ENCODE measurements at places on chromosomes 11 and 22.

DNA sequence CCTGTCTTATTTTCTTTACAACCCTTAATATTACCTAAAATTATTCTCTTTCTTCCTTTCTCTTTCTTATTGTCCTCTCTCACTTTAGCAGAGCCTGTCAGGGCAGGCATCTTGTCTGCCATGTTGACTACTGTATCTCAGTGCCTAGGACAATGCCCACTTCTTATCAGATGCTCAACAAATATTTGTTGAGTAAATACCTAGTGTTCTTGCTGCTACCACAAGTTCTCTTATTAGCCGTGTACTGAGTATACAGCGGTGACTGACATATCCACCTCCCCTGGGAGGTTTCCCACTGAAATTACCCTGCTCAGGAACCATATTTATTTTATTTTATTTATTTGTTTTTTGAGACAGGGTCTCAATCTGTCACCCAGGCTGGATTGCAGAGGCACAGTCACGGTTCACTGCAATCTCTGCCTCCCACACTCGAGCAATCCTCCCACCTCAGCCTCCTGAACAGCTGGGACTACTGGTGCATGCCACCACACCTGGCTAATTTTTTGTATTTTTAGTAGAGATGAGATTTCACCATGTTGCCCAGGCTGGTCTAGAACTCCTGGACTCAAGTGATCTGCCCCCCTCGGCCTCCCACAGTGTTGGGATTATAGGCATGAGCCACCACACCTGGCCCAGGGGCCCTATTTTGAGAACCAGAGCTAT is 6.7 kb downstream of the HPX start:
- DNase-seq = no peak

- no peak for DNase-seq
Observed at GRCh38 chr22:48393041-48393370, 1434.7 kb downstream of the BRD1 start.

DNA sequence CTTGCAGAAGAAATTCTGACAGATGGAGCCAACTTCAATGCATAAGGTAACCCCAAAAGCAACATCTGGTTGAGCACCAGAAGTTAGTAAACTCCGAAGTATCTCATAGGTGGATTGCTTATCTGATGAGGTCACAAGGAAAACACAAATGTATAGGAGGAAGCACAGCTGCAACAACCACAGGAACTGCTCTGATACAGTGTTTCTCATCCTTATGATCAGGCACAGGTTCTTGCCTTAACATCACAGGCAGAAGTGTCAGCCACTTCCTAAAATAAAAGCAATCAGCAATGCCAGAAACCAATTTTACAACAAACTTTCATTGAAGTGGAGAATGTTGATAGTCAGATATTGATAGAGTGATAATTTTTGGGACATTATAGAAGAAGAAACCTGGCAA is 530.3 kb upstream of the FAT3 start:
- DNase-seq = no peak

GRCh38 chr22:43094551-43094950 is 5.4 kb upstream of the TTLL1 start:
- DNase-seq = no peak

- DNase-seq = no peak
Observed at GRCh38 chr11:116530705-116531104, 242.1 kb downstream of the BUD13 start.

GRCh38 chr11:11113626-11114025 is 239.4 kb downstream of the CSNK2A3 start:
- DNase-seq = no peak

DNA sequence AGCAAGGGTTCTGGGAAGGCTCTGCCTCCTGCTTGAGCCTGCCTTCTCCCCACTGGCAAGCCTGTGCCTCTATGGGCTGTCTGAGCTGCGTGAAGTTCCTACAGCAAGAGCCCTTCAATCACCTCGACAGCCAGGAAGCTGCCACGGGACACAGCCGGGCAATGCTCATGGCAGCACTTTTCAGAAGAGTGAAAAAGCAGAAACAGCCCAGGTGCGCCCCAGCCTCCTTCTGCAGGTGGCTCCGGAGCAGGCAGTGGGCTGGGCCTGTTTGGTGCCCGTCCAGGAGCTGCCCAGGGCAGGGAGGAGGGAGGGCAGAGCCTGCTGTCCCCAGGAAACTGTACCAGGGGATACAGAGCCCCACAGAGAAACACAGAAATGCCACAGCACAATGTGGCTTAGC is 24.6 kb upstream of the COMT start:
- no peak for DNase-seq

GRCh38 chr11:135023499-135023898 is 611.5 kb upstream of the B3GAT1 start:
- no peak for DNase-seq

- peak; percentile 32 for DNase-seq
Observed at GRCh38 chr22:29787371-29787980, 20.3 kb downstream of the UQCR10 start.

GRCh38 chr22:50621948-50622722 is 5.8 kb downstream of the ARSA start:
- peak; percentile 43 for DNase-seq

DNA sequence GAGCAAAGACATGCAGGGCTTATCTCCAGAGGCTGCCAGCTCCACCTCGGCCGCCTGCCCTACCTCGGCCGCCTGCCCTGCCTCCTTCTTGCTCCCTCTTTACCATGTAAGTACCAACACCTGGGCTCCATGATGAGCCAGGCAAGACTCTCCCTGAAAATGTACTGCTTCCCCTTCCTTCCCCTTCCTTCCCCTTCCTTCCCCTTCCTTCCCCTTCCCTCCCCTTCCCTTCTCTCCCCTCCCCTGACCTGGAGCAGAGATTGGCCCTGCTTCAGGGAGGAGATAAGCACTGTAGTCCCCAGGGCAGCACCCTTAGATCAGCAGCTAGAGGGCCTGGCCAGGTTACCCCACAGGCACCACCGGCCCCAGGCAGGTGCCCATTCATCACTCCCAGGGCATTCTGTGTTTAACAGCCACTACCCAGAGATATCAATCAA is 25.4 kb upstream of the ADORA2A start:
- DNase-seq = no peak

GRCh38 chr11:44673688-44674087 is 53.1 kb upstream of the TSPAN18 start:
- no peak for DNase-seq

- DNase-seq = no peak
Observed at GRCh38 chr11:64854534-64855502, 10.4 kb upstream of the CDC42BPG start.

- no peak for DNase-seq
Observed at GRCh38 chr11:13446444-13446843, 16.6 kb downstream of the BTBD10 start.

DNA sequence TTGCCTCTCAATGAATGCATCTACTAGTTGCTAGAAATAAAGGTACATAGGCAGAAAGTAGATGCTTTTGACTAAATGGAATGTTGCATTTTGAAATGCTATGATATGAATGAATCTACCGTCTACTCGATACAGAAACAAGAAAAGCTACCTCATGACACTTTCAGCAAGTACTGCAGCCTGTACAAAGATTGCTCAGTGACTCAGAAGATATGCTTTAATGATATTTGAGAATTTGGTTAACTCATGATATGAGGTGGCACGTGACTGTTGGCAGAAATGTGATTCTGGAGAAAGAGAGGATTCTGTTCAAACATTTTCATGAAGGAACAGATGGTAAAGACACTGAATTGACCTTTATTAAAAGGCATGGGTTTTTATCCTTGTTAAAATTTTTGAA is 76.0 kb downstream of the HSD17B12 start:
- DNase-seq = no peak

All from HuH-7 (cell line).